ENCODE measurements at places on chromosomes 16 and 17.

GRCh38 chr17:61597607-61598006 is 6.6 kb upstream of the NACA2 start:
- H3K27me3 ChIP-seq = no peaks in the 10 kb centered on the region
- H3K4me3 ChIP-seq = no peak overlapping the region
- H3K4me1 ChIP-seq = no peaks in the 10 kb centered on the region
- no peaks in the 10 kb centered on the region for H3K36me3 ChIP-seq
- H3K27ac ChIP-seq = no peak overlapping the region

- H3K36me3 ChIP-seq = peaks cover 21% of the 10 kb centered on the region
- H3K4me1 ChIP-seq = peaks cover 50% of the 10 kb centered on the region
- DNase-seq = no peak
- no peaks in the 10 kb centered on the region for H3K27me3 ChIP-seq
Measured at GRCh38 chr16:31063495-31063842, 10.6 kb downstream of the ZNF668 start.

DNA sequence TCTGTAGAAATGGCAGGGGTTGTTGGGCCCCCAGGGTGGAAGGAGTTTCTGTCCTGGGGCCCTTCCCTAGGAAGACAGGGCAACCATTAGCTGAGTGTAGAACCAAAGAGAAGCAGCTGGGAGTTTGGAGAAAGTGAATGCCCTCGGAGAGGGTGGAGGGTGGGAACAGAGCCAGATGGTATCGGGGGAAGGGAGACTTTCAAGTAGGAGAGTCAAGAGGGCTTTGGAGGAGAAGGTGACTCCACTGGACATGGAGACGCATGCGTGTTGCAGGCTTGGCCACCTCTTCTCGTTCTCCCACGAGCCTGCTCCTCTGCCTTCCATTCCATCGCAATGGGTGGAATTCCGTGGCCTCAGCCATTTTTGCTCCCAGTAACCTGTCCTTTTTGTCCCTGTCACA is 19.4 kb downstream of the SLC47A1 start:
- no peaks in the 10 kb centered on the region for H3K4me1 ChIP-seq
- H3K4me3 ChIP-seq = no peak overlapping the region
- peaks cover 54% of the 10 kb centered on the region for H3K27me3 ChIP-seq
- H3K27ac ChIP-seq = no peak overlapping the region
- no peaks in the 10 kb centered on the region for H3K36me3 ChIP-seq
- DNase-seq = no peak

DNA sequence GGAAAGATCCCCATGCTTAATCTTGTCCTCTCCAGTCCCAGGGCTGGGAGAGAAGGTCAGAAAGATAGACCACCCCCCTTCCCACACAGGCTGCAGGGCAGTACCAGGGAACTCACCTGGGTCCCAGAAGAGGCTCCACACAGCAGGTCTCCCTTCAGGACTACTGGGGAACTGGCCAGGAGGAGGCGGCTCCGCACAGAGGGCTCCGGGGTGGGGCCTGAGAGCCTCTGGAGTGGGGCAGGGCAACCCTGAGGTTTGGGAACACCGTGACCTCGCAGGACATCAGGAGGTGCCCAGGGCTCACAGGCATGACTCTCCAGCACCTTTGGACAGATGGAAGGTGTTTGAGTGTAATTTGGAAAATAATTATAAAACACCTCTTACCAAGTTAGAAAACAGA is 11.0 kb downstream of the ABCA3 start:
- H3K27me3 ChIP-seq = no peaks in the 10 kb centered on the region
- no peaks in the 10 kb centered on the region for H3K4me1 ChIP-seq
- H3K36me3 ChIP-seq = no peaks in the 10 kb centered on the region

DNA sequence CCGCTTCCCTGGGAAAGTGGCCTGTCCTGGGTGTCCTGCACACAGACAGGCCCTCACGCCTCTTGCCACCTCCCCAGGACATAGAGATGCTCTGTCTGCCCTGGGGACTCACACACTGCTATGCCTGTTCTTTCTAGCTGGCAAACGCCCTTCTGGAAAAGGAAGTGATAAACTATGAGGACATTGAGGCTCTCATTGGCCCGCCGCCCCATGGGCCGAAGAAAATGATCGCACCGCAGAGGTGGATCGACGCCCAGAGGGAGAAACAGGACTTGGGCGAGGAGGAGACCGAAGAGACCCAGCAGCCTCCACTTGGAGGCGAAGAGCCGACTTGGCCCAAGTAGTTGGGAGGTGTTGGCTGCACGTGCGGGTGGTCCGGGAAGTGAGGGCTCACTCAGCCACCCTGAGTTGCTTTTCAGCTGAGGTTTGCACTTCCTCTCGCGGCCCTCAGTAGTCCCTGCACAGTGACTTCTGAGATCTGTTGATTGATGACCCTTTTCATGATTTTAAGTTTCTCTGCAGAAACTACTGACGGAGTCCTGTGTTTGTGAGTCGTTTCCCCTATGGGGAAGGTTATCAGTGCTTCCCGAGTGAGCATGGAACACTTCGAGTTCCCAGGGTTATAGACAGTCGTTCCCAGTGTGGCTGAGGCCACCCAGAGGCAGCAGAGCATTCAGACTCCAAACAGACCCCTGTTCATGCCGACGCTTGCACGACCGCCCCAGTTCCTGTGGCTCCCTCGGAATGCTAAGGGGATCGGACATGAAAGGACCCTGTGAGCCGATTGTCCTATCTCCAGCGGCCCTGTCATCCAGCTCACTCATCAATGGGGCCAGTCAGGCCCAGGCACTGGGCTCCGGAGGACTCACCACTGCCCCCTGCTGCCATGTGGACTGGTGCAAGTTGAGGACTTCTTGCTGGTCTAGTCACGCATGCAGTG is 3.5 kb upstream of the RPL13 start:
- no peaks in the 10 kb centered on the region for H3K27me3 ChIP-seq
- H3K36me3 ChIP-seq = peaks cover 26% of the 10 kb centered on the region
- DNase-seq = peak; percentile 56

- no peaks in the 10 kb centered on the region for H3K4me1 ChIP-seq
- no peaks in the 10 kb centered on the region for H3K27me3 ChIP-seq
- peaks cover 8% of the 10 kb centered on the region for H3K36me3 ChIP-seq
- no peak overlapping the region for H3K4me3 ChIP-seq
- DNase-seq = no peak
Measured at GRCh38 chr17:59409336-59410048, 78.0 kb downstream of the YPEL2 start.

GRCh38 chr16:4172070-4172469 is 55.8 kb upstream of the ADCY9 start:
- no peak overlapping the region for H3K4me3 ChIP-seq
- no peak for DNase-seq
- H3K27me3 ChIP-seq = no peaks in the 10 kb centered on the region

- H3K27ac ChIP-seq = no peak overlapping the region
- no peaks in the 10 kb centered on the region for H3K27me3 ChIP-seq
- DNase-seq = no peak
- peaks cover 47% of the 10 kb centered on the region for H3K36me3 ChIP-seq
- peaks cover 15% of the 10 kb centered on the region for H3K4me1 ChIP-seq
Measured at GRCh38 chr16:50351952-50352351, 16.8 kb downstream of the BRD7 start.

DNA sequence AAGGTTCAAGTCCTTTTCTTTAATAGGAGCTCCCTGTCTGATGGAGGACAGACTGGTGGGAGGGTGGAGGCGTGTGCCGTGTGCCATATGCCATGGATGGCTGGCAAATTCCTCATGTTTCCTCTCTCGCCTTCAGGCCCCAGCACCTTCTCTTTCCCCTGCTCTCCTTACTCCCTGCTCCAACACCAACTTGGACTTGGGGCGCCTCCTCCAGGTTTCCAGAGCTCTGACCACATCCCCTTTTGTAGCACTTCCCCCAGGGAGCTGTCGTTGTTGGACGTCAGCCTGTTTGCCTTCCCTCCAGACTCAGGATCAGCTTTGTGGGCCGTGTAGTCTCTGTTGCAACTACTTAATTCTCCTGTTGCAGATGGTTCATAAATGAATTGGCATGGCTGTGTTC is 30.7 kb downstream of the TMC7 start:
- H3K4me3 ChIP-seq = no peak overlapping the region
- no peak overlapping the region for H3K27ac ChIP-seq
- H3K27me3 ChIP-seq = peaks cover 10% of the 10 kb centered on the region

GRCh38 chr16:14449790-14450480 is 180.1 kb downstream of the PARN start:
- peaks cover 3% of the 10 kb centered on the region for H3K36me3 ChIP-seq
- no peak overlapping the region for H3K4me3 ChIP-seq
- no peaks in the 10 kb centered on the region for H3K27me3 ChIP-seq
- H3K4me1 ChIP-seq = peaks cover 6% of the 10 kb centered on the region
- no peak for DNase-seq

GRCh38 chr17:14813649-14814370 is 451.3 kb downstream of the PMP22 start:
- no peaks in the 10 kb centered on the region for H3K4me1 ChIP-seq
- peaks cover 22% of the 10 kb centered on the region for H3K27me3 ChIP-seq
- H3K4me3 ChIP-seq = no peak overlapping the region
- DNase-seq = no peak

GRCh38 chr16:80744856-80745255 is 59.5 kb downstream of the CDYL2 start:
- no peaks in the 10 kb centered on the region for H3K27me3 ChIP-seq
- H3K27ac ChIP-seq = no peak overlapping the region
- DNase-seq = no peak
- H3K4me1 ChIP-seq = peaks cover 39% of the 10 kb centered on the region
- H3K4me3 ChIP-seq = no peak overlapping the region
- H3K36me3 ChIP-seq = no peaks in the 10 kb centered on the region

DNA sequence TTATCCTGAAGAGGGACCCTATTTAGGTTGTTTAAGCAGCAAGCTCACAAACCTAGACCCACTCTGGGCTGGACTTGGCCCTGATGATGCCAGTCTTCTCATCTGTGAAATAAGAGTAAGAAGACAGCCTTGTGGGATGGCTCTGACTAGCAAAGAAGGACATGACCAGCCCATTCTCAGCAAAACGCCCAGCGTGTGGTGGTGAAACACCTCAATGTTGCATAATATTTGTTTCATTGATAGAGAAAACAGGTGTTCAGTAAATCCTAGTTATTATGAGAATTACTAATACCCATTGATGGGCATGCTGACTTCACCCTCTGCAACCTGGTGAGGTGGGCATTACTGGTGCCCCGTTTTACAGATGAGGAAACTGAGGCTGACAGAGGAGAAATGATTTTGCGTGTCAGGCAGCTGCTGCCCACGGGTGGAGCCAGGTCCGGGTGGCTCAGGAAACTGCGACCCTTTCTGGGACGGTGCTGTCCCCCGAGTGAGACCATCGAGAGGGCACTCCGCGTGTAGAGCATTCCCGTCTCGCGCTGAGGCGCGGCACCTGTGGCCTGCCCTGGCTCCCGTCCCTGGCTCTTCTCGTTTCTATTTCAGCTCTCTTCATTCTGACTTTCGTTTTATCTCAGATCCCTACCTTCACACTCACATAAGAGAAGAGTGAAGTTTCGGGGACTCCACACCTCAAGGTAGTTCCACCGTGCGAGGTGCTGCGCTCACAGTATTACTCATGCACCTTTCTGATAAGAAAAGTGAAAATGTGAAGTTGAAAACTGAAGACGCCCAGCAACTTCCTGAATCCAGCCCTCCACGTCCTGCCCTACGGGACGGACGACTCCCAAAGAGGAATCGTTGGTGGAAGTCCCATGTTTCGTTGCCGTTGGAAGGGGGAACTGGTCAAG is 48.5 kb downstream of the IRF8 start:
- H3K36me3 ChIP-seq = peaks cover 3% of the 10 kb centered on the region
- peak overlapping the region; percentile 32 for H3K27ac ChIP-seq

DNA sequence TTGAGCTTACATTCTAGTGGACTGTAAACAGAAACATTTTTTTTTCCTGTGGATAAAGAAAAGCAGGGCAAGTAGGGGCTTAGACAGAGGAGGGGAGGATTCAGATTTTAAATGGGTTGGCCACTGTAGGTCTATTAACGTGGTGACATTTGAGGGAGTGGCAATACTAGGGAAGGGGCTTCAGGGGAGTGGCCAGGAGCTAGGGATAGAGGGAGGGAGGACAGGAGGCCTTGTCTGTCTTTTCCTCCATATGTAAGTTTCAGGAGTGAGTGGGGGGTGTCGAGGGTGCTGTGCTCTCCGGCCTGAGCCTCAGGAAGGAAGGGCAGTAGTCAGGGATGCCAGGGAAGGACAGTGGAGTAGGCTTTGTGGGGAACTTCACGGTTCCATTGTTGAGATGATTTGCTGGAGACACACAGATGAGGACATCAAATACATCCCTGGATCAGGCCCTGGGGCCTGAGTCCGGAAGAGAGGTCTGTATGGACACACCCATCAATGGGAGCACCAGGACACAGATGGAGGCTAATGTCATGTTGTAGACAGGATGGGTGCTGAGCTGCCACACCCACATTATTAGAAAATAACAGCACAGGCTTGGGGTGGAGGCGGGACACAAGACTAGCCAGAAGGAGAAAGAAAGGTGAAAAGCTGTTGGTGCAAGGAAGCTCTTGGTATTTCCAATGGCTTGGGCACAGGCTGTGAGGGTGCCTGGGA is 6.5 kb upstream of the HBM start:
- no peak overlapping the region for H3K27ac ChIP-seq
- H3K36me3 ChIP-seq = peaks cover 3% of the 10 kb centered on the region
- peaks cover 8% of the 10 kb centered on the region for H3K4me1 ChIP-seq
- no peak for DNase-seq

DNA sequence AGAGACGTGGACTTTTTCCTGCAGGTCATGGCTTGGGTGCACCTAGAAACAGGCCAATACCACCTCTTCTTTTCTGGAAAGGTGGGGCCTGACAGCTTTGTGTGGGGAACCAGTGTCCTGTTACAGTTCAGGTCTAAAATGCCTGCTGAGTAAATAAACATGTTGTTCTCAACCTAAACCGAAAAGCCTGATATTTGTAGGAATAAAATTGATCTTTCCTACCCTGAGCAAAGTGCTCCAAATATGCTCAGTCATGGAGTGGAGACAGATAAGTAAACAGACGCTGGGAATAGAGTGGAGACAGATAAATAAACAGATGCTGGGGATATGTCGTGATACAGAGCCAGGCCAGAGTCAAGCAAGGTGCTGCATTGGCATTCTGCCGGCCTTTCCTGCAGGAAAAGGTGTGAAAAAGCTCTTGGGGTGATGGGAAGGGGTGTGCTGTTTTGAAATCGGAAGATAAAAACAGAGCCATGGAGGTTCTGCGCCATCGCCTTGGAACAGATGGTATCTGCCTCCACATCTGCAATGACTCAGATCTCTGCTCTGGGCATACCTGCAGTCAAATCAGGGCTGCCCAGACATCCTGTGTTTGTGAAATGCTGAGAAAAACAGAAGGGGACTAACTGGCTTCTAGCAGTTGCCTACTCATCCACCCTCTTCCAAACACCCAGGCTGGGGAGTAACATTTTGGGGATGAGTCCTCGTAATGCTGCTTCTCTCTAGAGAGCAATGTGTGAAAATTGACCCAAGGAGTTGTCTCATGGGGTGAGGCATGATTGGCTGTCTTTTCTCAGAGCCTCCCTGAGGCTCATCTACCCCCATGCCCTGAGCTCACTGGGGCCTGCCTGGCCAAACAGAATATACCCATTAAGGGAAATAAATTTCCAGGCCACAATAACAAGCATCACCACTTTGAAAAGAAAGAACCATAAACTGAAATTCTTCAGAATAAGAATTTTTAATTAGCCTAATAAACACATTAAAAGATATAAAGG is 16.8 kb upstream of the TRPV2 start:
- peaks cover 19% of the 10 kb centered on the region for H3K27me3 ChIP-seq
- no peak overlapping the region for H3K27ac ChIP-seq
- peaks cover 5% of the 10 kb centered on the region for H3K4me1 ChIP-seq
- DNase-seq = no peak

GRCh38 chr16:12356632-12357340 is 380.3 kb downstream of the SNX29 start:
- no peaks in the 10 kb centered on the region for H3K4me1 ChIP-seq
- H3K36me3 ChIP-seq = peaks cover 2% of the 10 kb centered on the region
- H3K27me3 ChIP-seq = no peaks in the 10 kb centered on the region
- DNase-seq = no peak
- H3K4me3 ChIP-seq = no peak overlapping the region

- peaks cover 10% of the 10 kb centered on the region for H3K36me3 ChIP-seq
- DNase-seq = no peak
- no peak overlapping the region for H3K27ac ChIP-seq
Measured at GRCh38 chr16:81995651-81996050, 15.6 kb downstream of the SDR42E1 start.

All from central memory CD8-positive, alpha-beta T cell (primary cell).